ENCODE measurements at places on chromosomes 11 and 22.

DNA sequence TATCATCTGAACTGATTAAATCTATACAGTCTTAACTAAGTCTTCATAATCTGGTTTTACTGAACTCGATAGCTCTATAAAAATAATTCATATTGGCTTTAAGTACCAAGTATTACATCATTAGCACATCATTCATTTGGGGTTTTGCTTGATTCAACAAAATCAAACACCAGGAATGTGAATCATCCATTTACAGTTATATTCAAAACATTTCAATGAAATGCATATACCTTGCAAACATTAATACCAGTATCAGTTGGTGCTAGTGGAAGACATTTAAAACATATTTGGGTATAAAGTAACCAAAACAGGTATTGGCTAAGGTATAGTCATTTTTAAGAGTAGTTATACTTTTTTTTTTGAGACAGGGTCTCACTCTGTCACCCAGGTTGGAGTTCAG is 12.2 kb upstream of the CCDC89 start:
- no peak for DNase-seq

DNA sequence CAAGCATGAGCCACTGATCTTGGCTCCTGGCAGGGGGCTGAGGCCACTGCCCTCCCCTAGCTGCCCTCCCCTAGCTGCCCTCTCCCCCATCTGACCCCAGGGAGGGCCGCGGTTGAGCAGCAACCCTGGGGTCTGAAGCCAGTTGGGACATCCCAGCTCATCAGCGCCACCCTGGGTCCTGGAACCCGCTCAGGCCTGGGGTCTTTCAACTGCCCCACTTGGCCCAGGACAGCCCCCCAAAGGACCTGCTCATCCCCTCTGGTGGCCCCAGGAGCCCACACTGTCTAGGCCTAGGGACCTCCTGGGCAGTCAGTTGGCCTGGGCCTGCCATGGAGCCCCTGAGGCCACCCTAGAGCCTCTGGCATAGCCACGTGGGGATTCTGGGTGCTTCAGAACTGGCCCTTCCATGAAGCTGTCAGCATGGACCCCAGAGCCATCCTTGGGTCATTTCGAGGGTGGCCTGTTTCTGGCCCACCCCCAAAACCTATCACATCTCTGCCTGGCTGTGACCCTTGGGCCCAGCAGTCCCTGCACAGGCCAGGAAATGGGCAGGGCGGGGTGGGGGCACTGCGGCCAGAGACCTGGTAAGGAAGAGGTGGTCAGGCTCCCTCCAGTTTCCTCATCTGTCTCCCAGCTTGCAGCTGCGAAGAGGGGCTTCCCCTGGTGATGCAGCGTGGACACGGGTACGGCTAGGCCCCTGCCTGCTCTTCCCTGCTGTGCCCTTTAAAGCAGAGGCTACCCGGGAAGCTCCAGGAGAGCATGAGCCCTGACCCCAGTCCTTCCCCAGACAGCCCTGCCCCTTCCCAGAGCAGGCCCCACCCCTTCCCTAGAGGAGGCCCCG is 37.9 kb downstream of the MUC2 start:
- DNase-seq: no peak

GRCh38 chr11:102946237-102946636 is 9.3 kb downstream of the MMP13 start:
- no peak for DNase-seq

- no peak for DNase-seq
Observed at GRCh38 chr11:25562417-25562816, 769.5 kb upstream of the ANO3 start.

- no peak for DNase-seq
Observed at GRCh38 chr11:1082728-1083620, 8.3 kb downstream of the MUC2 start.

- DNase-seq: no peak
Observed at GRCh38 chr11:118673361-118674081, 5.9 kb downstream of the TREH start.

- no peak for DNase-seq
Observed at GRCh38 chr11:86274503-86274902, 27.5 kb upstream of the HIKESHI start.

GRCh38 chr11:129189646-129190045 is 2.5 kb downstream of the ARHGAP32 start:
- DNase-seq: no peak

DNA sequence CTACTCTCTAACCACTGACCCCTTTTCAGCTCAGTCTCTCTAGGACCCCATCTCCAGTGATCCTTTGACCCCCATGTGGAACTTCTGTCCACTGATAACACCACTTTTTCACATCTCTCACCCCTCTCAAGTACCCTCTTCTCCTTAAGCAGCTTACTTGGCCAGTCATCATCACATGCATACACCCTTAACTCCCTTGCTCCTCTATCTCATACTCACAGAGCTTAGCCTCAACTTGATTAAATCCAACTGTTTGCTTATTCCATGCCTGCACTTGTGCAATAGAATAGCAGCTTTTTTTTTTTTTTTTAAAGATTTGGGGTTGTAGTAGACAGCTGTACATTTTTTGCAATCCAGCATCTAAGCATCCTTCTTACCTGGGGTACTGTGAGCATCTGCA is 22.2 kb downstream of the AQP11 start:
- DNase-seq: no peak

- no peak for DNase-seq
Observed at GRCh38 chr22:26922806-26923205, 265.4 kb downstream of the MIAT start.

DNA sequence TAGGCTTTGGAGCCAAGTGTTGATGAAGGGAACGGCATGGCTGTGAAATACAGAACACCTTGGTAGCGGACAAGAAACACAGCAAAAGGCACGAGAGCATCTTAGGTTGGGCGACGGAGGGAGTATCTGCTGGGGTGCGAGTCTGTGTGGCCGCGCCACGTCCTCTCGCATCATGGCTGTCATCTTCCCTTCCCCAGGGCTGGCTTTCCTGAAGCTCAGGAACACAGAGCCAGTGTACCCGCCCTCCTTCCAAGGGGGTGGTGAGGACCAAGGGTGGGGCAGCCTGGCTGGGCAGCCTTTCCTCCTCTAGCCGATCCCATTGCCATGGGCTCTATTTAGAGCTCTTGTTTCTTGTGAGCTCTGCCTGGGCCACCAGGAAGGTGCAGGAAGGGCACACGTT is 154.4 kb downstream of the FEZ1 start:
- no peak for DNase-seq

DNA sequence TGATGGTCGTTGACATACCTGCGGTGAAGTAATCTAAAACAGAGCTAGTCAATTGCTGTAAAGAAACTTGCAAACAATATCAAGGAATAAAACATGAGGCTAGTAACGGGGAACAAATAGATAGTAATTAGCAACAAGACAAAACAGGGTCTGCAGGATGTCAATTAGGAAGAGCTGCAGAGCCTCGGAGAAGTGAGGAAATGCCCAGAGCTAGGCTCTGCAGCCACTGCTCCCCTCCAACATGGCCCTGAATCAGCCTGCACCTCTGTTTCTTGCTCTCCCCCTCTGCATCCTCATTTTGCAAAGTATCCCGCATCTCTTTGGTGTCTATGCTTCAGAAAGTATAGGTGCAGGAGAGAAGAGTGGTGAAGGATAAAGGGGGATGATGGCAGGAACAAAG is 507.4 kb upstream of the FAT3 start:
- no peak for DNase-seq

DNA sequence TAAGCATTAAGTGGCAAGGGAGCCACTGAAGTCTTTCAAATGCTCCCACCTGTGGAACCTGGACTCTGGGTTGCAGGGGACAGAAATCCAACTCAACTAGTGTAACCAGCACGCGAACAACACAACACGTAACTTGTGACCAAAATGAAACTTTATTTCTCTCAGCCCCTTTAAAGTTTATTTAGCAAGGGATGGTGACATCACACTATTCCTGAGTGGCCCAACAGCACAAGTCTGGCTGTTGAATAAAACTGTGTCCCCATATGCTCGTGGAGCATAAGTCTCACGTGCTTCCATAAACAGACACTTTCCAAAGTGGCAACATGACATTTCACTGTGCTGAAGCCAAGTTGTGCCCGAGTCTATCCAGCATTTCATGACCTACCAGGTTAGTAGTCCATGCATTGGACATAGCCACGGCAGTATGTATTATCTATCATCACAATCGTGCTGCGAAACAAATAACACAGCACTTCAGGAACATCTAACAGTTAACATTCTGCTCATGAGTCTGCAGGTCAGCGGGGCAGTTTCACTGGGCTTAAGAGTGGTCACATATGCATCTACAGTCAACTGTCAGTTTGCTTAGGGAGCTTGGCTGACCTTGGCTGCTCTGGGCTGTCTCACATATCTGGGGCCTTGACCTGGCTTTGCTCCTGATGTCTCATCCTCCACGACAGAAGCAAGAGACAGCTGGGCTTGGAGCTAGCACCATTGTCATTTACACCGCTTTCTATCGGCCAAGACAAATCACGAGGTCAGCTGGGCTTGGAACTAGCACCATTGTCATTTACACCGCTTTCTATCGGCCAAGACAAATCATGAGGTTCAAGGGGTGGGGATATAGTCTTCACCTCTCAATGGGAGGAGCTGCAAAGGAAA is 35.0 kb upstream of the LMO2 start:
- DNase-seq: no peak

Measured in T-helper 2 cell (primary cell).